Ovary (tissue), 10 donors: ENCODE measurements at places on chromosomes 4 and X. TPM values are rescaled to one million over a fixed set of nuclear protein-coding genes. Genes with fewer than 3 reads are reported as not detected.

GRCh38 chr4:139246166-139246565, 33.9 kb downstream of the MGARP start:
- DNase-seq: no peak
- H3K27me3 ChIP-seq: no peaks in the 10 kb centered on the region
- no peak overlapping the region for H3K27ac ChIP-seq
- H3K4me3 ChIP-seq: no peak overlapping the region
- no peaks in the 10 kb centered on the region for H3K36me3 ChIP-seq

DNA sequence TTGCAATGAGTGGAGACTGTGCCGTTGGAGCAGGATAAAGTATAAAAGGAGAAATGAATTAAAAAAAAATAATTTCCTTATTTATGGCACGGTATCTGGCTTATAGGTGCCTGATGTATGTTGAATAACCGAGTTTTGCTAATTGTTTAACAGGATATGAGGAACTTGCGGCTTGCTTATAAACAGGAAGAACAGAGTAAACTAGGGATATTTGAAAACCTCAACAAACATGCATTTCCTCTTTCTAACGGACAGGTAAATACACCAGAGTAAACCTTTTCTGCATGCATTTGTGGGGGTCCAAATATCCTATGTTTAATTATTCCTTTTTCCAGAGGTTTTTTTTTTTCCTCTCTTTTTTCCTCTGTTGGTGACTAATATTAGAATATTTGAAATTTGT, 36.8 kb downstream of the MTMR1 start:
- H3K27ac ChIP-seq: no peak overlapping the region
- H3K4me3 ChIP-seq: no peak overlapping the region
- H3K27me3 ChIP-seq: no peaks in the 10 kb centered on the region
- no peaks in the 10 kb centered on the region for H3K4me1 ChIP-seq
- DNase-seq: no peak

GRCh38 chr4:41212616-41213203, 1.6 kb downstream of the APBB2 start:
- no peaks in the 10 kb centered on the region for H3K27me3 ChIP-seq
- no peak overlapping the region for H3K27ac ChIP-seq
- no peaks in the 10 kb centered on the region for H3K36me3 ChIP-seq
- DNase-seq: peak; percentile 55

GRCh38 chrX:110806145-110806544, 10.5 kb upstream of the CHRDL1 start:
- no peaks in the 10 kb centered on the region for H3K36me3 ChIP-seq
- no peaks in the 10 kb centered on the region for H3K4me1 ChIP-seq
- H3K27me3 ChIP-seq: no peaks in the 10 kb centered on the region
- H3K27ac ChIP-seq: no peak overlapping the region
- H3K4me3 ChIP-seq: no peak overlapping the region

GRCh38 chr4:107825072-107825824, 516 bp downstream of the SGMS2 start:
- H3K36me3 ChIP-seq: no peaks in the 10 kb centered on the region
- peak overlapping the region; percentile 66 for H3K4me3 ChIP-seq
- DNase-seq: peak; percentile 42
- peak overlapping the region; percentile 63 for H3K27ac ChIP-seq
- H3K27me3 ChIP-seq: no peaks in the 10 kb centered on the region

DNA sequence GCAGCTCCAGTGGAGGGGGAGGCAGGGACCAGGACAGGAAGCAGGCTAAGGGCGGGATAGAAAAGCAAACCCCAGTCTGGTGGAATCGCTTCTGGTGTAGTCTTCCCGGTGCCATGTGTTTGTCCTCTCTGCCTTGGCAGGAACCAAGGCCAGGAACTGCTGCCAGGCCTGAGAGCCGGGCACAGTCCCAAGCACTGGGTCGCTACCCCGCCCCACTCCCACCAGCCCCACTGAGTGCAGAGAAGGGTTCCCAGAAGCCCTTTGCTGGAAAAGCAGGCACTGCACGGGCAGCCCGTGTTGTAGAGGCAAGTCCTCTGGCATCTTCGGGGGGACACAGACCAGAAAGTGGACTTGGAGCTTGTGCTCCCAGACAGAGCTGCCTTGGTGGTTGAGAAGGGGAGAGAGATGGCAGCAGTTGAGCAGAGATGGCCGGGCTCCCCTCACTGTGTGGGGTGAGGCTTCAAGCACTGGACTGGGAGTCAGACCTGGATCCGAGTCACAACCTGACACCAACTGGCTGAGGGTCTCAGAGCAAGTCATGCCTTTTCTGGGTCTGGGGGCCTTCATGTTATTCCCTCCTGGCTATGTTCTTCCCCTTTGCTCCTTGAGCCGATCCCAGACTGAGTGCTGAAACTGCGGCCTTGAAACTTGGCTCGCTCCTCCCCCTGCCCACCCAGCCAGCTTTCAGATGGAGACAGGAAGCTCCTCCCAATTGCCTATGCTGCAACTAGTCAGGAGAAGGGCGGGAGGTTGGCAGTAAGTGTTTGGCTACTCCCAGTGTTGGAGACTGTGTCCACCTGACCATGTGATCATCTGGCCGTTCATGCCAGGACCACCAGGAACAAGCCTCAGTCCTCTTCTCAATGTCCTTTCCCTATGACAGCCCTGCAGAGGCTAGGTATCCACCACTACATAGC, 59.7 kb upstream of the MTM1 start:
- no peak overlapping the region for H3K4me3 ChIP-seq
- peak overlapping the region; percentile 53 for H3K27ac ChIP-seq
- peaks cover 3% of the 10 kb centered on the region for H3K4me1 ChIP-seq
- peak; percentile 86 for DNase-seq
- H3K36me3 ChIP-seq: no peaks in the 10 kb centered on the region

PRDM8 gene
- polyA plus RNA-seq: 6.2 TPM

ITIH6 gene
- polyA plus RNA-seq: 0.05 TPM
